ENCODE measurements at places on chromosomes 1 and 21.
A peak's percentile ranks its signal among the peaks of the same experiment; 100 is the strongest.

- peak; percentile 44 for DNase-seq
Measured at GRCh38 chr1:36083635-36084496, at the start of gene TEKT2. Gene TEKT2 (plus strand): TSS chr1:36084094. CDS start chr1:36084922, 828 bp downstream.

- no peak for DNase-seq
Measured at GRCh38 chr1:73517603-73518191, 680.3 kb downstream of the LRRIQ3 start.

DNA sequence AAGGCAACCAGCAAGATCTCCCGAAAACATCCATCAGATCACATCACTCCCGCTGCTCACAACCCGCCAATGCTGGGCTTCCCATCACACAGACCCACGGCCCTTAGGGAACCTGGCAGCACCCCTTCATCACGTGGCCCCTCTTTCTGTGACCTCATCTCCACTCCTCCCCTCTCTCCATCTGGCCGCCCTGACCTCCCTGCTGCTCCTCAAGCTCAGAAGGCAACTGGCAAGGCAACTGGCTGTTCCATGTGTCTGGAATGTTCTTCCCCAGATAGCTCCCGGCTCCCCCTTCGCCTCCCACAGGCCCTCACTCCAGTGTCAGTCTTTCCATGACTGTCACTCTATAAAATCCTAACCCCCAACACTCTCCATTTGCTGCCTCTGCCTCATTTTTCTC, 113.0 kb upstream of the ERG start:
- peak; percentile 74 for DNase-seq

- DNase-seq: peak; percentile 32
Measured at GRCh38 chr1:54160351-54160750, 7.6 kb upstream of the CDCP2 start.

DNA sequence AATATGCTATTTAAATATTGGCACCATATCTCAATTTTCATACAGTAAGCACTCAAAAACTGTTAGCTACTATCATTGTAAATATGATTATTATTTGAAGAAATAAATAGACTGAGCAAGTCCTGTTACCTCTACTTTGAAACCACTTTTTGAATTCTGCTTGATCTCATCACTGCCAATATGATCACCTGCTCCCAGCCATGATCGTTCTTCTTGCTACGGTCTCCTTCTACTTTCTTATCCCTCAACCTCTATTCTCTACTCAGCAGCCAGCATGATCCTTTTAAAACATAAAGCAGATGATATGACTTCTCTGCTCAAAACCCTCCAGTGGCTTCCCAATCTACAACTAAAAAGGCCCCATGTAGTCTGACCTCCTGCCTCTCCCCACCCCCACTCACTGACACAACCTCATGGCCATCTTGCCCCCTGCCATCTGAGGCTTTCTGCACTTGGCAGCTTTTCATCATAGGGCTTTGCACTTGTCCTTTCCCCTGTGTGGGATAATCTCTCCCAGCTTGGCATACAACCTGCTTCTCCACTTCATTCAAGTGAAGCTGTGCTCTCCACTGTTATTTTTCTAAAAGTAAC, 27.2 kb downstream of the CD34 start:
- DNase-seq: no peak

- no peak for DNase-seq
Measured at GRCh38 chr1:50930193-50930592, 29.9 kb downstream of the FAF1 start.

GRCh38 chr1:66599899-66600737, 66.2 kb downstream of the SGIP1 start:
- no peak for DNase-seq

DNA sequence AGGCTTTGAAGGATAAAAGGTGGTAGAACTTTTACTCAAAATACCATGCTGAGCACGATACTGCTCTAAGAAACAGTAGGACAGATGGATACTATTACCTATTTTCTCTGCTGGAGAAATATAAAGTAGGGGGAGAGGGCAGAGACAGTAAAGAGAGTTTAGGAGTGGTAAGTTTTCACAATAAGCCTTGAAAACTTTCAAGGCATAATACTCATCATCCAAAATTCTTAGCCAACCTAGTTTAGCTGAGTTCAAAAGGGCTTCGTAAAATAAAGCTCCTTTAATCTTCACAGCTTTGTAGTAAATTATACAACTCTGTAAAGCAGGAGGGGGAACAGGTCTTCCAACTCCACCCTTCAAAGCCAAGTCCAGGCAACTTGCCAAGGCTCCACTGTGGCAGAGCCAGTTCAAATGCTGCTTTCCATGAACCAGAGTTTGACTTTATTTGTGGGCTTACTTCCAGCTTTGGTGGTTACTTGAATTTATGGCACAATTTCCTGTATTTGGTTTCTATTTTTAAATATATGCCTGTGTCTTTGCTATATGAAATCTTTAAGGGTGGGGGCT, 15.5 kb downstream of the TEX38 start:
- DNase-seq: peak; percentile 17

DNA sequence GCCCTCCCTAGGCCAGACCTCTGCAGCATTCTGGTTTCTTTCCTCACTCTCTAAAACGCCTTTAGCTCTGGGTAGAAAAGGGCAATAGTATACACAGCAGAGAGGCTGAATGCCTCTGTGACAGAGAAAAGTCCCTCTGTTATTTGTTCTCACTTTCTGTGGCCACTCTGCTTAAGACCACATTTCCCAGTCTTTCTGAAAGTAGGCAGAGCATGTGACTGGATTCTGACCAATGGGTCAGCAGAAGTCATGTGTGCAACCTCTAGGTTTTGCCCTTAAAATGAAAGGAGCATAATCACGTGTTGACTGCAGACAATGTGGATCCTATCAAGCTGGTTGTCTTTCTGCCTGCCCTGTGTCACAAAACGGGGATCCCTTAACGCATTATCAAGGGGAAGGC, 79.7 kb upstream of the MARK1 start:
- DNase-seq: no peak

DNA sequence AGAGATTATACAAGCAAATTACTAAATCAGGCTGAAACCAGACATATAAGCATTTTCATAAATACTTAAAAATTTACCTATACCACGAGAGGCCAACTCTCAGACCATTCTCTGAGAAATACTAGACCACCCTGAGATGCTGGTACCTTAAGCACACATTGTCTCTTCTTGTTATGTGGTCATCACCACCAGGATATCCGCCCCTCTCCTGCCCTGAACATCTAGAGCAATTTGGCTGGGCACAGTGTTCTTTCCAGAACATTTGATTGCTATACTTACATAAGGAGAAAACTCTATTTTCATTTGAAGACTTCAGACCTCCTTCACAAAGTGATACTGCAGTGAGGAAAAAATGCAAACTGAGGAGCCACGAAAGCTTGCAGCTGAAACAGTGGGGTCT, 36.2 kb upstream of the DUSP10 start:
- DNase-seq: no peak

DNA sequence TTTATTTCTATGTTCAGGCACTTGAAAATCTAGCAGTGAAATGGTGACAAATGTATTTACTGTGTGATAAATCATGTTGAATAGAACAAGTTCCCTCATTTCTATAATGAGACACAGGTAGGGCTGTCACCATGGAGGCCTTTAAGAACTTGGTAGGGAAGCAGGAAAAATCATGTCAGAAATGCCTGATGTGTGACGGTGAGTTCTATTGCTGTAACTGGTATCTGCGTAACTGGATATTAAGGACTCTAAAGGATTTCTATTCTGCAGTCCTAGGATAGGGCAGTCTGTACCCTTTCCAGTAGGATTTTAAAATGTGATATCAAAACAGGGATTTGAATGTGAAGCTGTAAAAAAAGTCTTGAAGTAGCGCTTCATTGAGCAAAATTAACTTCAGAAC, 15.5 kb downstream of the ACTN2 start:
- no peak for DNase-seq

- no peak for DNase-seq
Measured at GRCh38 chr21:34826836-34827235, 158.0 kb downstream of the CLIC6 start.

- no peak for DNase-seq
Measured at GRCh38 chr1:201841265-201841912, 12.4 kb downstream of the IPO9 start.

- peak; percentile 22 for DNase-seq
Measured at GRCh38 chr1:113809670-113810602, 2.3 kb downstream of the RSBN1 start.

GRCh38 chr1:206703661-206704060, 19.0 kb downstream of the MAPKAPK2 start:
- no peak for DNase-seq

GRCh38 chr1:53539226-53539625, 80.0 kb downstream of the DMRTB1 start:
- no peak for DNase-seq

- DNase-seq: peak; percentile 12
Measured at GRCh38 chr1:32394890-32395432, 720 bp upstream of the BSDC1 start.

GRCh38 chr1:16009030-16009460, 5.0 kb downstream of the SRARP start:
- DNase-seq: peak; percentile 72

DNA sequence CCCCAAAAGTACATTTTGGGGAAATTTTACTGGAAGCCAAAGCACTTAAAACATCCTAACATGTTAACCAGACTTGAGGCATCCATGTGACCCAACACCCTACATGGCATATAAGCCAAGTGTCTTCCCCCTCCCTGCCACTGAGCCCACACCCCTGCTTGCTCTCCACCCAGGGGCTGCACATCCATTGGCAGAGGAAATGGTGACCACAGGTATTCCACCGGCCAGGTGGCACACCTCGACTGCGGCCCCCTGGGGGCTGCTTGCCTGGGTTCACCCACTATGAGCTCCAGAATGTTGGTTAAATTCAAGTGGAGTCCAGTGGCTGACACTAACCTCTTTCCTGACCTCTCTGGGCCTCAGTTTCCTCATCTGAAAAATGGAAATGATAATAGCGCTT, 64.4 kb upstream of the FAM20B start:
- no peak for DNase-seq

DNA sequence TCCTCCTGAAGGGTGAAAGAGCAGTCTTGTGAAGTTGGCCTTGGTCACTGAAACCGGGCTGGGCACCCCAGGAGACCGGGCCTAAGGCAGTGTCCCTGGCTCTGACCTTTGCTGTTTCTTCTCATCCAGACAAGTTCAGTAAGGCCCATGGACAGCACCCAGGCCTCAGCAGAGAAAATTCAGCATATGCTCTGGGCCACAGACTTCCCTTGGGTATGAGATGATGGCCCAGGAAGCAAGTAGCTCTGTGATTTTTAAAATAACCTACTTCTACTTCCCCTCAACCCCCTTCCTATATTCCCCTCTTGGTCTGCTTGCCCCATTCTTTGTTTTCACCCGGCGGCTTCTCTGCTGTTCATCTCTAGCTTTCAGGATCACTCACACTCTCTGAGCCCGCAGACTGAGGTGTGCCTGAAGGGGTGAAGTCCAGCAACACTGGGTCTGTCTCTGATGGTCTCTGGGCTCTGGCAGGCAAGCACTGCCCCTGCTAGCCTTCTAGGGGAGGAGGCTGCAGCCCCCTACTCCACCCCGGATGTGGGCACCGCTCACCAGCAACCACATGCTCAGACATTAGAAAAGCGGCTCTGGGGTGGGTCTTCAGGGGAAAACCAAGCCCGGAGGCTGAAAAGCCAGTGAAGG, 2.9 kb upstream of the GPR25 start:
- no peak for DNase-seq

- DNase-seq: peak; percentile 15
Measured at GRCh38 chr1:228037401-228038386, 30.9 kb downstream of the WNT3A start.

DNA sequence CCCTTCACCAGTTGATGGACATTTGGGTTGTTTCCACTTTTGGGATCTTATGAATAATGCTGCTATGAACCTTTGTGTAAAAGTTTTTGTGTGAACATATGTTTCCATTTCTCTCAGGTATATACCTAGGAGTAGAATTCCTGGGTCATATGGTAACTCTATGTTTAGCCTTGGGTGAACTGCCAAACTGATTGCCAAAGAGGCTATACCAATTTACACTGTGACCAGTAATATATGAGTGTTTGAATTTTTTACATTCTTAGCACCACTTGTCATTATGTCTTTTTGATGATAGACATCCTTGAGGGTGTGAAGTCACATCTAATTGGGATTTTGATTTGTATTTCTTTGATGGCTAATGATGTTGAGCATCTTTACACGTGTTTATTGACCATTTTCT, 290.1 kb downstream of the DUSP10 start:
- DNase-seq: no peak

DNA sequence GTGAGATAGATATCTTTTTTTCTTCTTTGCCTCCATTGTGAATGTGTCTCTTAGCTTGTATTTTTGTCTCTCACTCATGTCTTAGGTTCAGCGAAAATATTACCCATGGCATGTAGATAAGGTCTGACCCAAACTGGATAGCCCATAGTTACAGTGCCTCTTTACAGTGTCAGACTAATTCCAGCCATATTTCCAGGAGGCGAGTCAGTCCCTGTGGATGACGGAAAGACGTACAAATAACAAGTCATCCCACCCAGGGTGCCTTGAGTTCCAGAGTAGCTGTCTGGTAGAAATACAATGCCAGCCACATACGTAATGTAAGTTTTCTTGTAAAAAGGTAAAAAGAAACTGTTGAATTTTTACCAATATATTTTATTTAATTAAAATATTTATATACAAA, 157.3 kb downstream of the ZNF281 start:
- peak; percentile 89 for DNase-seq

GRCh38 chr1:14567056-14567455, 31.4 kb upstream of the KAZN start:
- no peak for DNase-seq

DNA sequence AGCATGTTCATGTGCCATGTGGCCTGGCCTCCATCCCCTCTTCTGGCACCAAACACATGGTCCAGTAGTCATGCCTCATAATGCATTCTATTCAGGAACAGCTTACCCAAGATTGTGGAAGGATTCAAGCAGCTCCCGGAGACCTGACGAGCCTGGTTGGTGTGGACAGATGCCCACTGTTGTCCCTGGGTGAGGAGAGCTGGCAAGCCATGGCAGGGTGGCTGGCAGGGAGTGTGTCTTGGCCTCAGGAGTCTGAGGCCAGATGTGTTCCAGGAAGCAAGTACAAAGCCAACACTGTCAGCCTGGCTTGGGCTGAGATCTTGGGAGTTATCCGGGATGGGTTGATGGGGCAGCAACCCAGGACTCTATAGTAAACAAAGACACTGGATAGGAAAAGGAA, 7.3 kb upstream of the FABP3 start:
- DNase-seq: no peak

- DNase-seq: peak; percentile 61
Measured at GRCh38 chr1:26391450-26391849, 18.9 kb upstream of the ZNF683 start.

DNA sequence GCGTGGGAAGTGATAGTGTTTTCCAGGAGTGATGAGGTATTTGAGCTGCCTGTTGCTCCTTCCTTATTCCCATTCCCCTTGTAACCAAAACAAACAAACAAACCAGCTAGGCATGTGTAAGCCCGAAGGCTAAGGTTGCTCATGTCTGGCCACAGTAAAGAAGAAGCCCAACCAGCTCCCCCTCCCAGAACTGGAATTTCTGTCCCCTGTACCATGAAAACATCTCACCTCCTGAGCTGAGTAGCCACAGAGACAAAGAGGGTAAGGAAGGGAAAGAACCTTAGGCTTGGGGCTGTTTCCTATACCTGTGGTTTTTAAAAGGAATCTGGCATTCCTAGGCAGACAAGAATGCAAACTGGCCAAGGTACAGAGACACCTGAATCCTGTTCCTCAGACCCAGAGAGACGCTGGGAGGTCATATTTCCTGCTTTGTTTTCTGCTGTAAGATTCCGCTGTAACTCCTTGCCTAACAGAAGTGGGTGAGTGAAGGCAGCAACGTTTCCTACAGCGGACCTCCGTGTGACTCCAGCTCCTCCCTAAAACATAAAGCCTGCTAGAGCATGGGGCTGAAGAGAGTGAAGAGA, 41.7 kb upstream of the RAB4A start:
- peak; percentile 18 for DNase-seq

GRCh38 chr1:109304226-109304920, 2.4 kb downstream of the MYBPHL start:
- DNase-seq: no peak

Data from fibroblast of skin of back (primary cell).